Stimulated activated CD8-positive, alpha-beta memory T cell treated with anti-CD3 and anti-CD28 coated beads, Interleukin-15, amount 100 ng/mL, for 4 hours (primary cell): ENCODE measurements at places on chromosomes 7 and 10.

- DNase-seq: no peak
These were observed 498.9 kb upstream of the MGMT start for GRCh38 chr10:128967980-128968756.

DNA sequence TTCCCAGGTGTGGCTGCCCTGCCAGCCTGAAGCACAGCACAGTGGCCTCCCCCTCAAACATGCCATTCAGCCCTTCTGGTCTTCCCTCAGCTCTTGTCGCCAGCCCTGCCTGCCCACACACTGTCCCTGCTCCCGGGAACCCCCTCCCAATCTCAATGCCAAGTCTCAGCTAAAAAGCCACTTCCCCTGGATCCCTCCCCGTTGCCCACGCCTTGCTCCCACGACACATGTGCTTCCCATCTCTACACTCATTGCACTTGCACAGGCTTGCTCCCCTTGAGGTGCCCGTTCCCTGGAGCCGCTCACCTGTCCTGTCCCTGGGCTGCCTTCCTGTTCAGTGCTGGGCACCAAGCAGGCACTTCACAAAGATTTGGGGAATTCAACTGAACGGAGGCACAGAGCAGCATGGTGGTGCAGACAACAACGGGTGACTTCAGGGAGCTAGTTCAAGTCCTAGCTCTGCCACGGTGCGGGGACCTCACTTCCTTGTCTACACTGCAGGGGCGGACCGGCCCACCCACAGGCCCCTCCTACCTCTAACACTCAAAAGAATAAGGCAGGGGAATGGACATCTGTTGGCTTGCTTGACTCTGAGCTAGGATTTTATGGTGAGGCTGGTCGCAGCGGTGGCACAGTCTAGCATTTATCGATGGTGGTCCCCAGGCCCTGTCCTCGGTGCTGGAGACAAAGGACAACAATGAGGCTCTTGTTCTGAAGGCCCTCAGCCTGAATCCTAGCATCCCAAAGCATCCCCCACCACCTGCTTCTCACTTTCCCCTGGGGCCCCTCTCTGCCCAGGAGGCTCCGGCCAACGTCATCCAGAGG lies 18.4 kb downstream of the RGS10 start:
- DNase-seq: no peak

GRCh38 chr7:30502470-30503251 lies 2.0 kb downstream of the GGCT start:
- DNase-seq: no peak

DNA sequence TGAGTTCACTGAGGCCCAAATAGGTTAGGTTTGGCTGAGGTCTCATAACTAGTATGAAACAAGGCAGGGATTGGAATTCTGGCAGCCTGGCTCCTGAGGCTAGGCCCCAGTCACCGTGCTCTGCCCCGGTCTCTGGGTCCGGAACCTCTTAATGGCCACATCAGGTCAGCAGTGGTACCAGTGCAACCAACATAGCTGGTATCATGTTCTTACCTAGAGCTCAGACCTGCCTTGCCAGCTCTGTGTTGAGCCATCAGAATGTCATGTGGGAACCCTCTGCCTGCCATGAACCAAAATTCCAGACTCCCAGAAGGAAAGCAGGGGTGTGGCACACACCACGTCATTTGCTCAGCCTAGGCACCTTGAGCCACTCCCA lies 56.5 kb downstream of the ZNF467 start:
- no peak for DNase-seq

DNA sequence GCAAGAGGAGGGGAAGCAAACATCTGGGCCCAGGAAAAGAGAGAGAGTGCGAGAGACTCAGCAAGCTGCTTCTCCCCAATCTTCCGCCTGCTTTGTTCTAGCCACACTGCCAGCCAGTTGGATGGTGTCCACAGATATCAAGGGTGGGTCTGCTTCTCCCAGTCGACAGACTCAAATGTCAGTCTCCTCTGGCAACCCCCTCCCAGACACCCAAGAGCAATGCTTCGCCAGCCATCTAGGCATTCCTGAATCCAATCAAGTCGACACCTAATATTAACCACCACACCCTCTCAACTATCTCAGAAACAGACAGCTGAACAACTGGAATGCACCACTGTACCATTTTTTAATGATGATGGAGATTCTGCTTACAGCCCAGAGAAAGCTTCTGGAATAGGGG lies 57.1 kb downstream of the FAM107B start:
- DNase-seq: no peak

GRCh38 chr7:106841896-106842390 lies 23.1 kb upstream of the PIK3CG start:
- no peak for DNase-seq

GRCh38 chr10:103798511-103798910 lies 56.9 kb downstream of the SH3PXD2A start:
- no peak for DNase-seq

GRCh38 chr10:26779176-26779860 lies 81.4 kb downstream of the ABI1 start:
- DNase-seq: no peak

DNA sequence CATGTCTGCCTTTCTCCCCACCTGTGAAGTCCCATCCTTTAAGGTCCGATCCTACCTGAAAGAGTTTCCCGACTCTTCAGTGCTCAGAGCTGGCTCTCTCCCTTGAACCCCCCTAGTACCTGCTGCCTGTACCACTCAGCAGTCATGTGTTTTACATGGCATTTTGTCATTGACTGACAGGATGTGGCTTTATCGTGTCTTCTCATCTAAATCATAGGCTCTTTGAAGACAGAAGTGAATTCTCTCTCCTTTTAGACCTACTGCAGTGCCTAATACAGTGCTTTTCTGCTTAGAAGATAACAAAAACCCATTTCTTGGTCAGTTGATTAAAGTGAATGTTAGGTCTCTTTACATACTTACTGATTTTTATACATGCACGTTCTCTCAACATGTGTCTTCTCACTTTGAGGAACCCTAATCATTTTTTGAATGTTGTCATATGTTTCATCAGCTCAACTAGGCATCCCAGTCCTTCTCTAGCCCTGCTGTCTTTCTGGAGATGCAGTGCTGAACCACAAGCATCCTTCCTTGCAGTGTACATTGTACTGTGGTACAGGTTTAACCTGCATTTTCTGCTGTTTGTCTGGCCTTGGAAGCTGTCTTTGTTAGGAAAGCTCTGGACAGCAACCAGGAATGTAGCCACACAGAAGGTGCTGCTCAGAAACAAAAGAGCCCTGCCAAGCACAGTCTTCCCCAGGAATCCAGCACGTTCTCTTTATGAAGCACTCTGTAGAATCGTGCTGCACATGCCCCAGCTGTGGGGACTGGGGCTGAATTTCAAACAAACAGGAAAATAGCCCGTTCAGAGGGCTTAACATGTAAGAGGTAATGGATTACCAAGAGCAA lies 28.1 kb upstream of the LRRC4 start:
- DNase-seq: no peak

GRCh38 chr10:35505241-35505873 lies 99.8 kb upstream of the GJD4 start:
- no peak for DNase-seq

DNA sequence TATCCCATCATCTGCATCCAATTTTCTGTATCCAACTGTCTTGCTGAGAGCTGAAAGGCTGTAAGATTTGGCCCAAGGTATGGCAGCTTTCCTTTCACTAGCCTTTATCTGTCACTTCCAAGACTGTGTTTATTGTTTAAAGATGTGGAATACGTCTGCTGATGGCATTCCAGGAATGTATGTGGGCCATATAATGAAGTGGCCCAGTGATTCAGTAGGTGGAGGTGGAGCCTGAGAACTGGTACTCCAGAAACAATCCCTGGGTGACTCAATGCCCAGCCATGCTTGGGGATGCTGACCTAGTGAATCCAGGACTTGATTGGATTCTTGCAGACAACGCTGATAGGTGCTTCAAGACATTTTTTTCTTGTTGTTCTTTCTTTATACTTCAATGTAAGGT lies 13.5 kb downstream of the NEUROD6 start:
- no peak for DNase-seq

GRCh38 chr10:119700321-119700954 lies 25.4 kb upstream of the INPP5F start:
- no peak for DNase-seq

- DNase-seq: no peak
These were observed 46.1 kb upstream of the CACUL1 start for GRCh38 chr10:118800920-118801319.

DNA sequence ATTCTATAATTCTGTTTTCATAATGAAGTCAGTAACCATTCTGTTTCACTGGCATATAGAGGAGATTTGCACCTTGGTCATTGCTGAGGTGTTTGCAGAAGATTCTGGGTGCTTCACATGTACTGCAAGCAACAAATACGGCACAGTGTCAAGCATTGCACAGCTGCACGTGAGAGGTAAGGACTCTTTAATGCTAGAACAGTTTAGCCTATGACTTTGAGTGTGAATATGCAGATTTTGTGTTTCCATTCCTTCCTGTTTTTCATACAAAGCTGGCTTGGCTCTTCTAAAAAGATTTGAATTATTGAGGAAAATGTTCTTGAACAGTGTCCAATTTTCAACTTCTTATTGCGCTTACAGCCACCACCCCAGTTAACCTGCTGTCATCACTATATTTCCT lies 56.4 kb downstream of the MYPN start:
- no peak for DNase-seq

GRCh38 chr10:35639728-35640401 lies 2.2 kb downstream of the FZD8 start:
- no peak for DNase-seq

DNA sequence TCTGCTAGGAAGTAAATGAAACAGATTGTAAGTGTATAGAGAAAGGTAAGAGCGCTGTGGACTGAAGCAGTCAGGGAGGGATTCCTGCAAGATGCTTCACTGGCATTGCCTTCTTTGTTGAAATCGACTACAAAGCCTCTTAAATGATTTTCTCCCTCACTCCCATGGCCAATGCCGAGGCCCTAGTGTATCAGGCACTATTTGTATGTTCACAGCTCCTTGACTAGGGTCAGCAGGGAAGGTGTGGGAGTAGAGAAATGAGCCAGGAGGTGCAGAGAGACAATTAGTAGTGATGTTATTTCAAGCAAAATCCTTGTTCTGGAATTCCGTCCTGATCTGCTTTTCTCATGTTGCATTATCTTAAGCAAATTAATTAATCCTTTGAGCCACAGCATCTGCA lies 22.9 kb upstream of the DUSP5 start:
- no peak for DNase-seq

DNA sequence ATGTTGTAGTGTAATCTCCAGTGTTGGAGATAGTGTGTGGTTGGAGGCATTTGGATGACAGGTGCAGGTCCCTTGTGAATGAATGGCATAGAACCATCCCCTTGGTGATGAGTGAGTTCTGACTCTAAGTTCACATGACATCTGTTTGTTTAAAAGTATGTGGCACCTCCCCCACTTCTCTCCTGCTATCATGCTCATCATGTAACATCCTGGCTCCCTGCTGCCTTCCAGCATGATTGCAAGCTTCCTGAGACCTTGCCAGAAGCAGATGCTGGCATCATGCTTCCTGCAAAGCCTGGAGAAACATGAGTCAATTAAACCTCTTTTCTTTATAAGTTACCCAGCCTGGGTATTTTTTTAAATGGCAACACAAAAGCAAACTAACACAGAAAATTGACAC lies 499.0 kb upstream of the SEMA3D start:
- no peak for DNase-seq

GRCh38 chr7:78563191-78563590 lies 764.6 kb downstream of the PHTF2 start:
- DNase-seq: no peak

DNA sequence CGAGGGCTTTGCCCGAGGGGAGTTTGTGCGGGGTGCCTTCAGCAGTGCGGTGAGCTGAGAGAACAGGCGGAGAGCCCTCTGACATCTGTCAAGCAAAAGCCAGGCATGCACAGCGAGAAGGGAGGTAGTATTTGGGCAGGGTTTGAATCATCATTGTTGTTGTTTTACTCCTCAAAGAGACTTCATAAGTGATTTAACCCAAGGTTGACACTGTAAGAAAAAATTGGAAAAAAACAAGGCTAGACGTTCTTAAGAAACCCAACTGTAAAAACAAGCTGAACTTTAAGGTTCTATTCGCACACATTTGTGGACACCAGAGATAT lies 1.3 kb downstream of the ADAM22 start:
- no peak for DNase-seq

DNA sequence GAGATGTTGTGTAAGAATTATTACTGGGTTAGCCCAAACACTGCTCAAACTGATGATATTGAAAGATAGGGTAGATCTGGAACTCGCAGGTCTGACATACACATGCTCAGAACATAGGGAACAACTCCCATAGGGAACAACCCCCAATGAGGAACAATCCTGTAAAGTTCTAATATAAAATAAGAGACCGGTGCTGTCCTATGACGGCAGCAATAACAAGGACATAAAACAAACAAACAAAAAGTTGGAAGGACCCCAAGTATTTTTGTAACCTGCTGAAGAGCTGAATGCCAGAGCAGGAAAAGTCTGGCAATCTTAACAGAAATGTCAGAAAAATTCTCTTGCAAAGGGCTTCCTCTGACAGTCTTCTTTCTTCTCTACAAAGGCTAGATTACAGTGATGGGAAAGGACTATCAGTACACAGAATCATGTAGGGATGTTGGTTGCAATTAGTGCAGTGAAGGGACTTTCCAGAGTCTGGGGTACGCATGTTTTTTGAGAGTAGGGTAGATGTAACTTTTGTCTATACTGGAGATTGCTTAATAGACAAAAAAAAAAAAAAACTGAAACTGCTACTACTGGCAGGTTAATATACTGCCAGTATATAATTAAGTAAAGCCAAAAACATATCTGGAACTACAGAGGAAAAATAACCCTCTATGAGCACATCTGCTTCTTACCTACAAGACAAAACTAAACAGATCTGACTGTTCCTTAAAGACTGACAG lies 35.5 kb downstream of the IDE start:
- no peak for DNase-seq

- no peak for DNase-seq
These were observed 123.9 kb upstream of the TCF7L2 start for GRCh38 chr10:112826018-112826697.

DNA sequence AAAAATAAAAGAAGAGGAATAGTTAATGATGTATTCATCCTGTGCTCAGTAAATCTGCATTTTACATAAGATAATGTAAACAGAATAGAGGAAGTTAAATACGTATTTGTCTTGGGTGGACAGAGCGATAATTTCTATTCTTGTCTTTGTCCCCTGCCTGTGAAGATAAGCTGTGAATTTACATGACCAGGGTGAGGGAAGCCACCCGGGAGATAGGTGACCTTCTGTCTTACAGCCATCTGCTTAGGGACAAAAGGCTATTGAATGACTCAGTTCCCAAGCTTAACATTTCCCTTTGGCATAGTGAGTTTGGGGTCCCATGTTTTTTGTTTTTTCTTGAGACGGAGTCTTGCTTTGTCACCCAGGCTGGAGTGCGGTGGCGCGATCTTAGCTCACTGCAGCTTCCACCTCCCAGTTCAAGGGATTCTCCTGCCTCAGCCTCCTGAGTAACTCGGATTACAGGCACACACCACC lies 88.7 kb upstream of the KCTD7 start:
- DNase-seq: no peak

GRCh38 chr10:25952857-25953256 lies 18.8 kb downstream of the MYO3A start:
- DNase-seq: no peak

DNA sequence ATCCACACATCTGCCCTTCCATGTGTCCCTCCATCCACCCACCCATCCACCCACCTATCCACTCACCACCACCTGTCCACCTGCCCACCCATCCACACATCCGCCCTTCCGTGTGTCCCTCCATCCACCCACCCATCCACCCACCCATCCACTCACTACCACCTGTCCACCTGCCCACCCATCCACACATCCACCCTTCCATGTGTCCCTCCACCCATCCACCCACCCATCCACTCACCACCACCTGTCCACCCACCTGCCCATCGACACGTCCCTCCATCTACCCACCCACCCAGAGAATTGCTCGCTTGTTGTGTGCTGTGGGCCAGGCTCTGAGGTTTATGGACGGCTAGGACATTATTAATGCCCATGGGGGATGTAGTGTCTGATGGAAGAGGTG lies 500.2 kb downstream of the DNAJB6 start:
- no peak for DNase-seq
